ENCODE measurements at places on chromosomes 16 and 17. TPM values are rescaled to one million over a fixed set of nuclear protein-coding genes. Genes with fewer than 3 reads are reported as not detected.

Gene ABI3
- total RNA-seq: not detected

Gene KRTAP2-3
- 18.2 TPM for total RNA-seq

GRCh38 chr16:46629331-46630219, 8.4 kb upstream of the SHCBP1 start:
- H3K4me3 ChIP-seq: no peak overlapping the region
- no peak overlapping the region for H3K27ac ChIP-seq
- peaks cover 11% of the 10 kb centered on the region for H3K27me3 ChIP-seq

DNA sequence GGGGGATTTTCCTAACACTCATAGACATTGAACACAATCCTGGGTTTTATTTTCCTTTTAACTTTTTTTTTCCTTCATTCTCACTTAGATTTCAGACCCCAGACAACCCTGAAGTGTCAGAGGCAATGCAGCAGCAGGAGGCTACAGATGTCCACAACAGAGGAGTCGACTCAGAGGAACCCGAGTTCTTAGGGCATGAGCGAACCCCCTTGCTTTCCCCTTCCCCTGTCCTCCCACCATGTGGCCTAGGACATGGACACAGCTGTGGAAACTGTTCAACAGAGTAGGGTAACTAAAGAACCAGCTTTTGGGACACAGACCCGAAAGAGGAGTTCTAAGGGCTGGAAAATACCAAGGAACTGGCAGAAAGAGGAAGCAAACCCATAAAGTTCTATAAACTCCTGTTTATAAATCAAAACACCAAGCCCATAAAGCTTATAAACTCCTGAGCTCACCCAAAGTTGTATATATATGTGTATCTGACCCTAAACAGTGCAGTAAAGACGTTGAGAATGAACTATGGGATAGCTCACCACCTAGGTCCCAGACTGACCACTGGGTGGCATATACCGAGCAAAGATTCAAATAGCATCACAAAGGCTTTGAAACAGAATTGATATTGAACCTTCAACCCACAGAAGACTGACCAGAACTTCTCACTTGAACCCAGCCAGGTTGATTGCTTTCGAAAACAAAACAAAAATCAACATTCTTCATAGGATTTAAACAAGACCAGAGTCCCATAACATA, 33.9 kb downstream of the CMTM4 start:
- peak; percentile 18 for DNase-seq
- no peaks in the 10 kb centered on the region for H3K27me3 ChIP-seq
- H3K36me3 ChIP-seq: no peaks in the 10 kb centered on the region
- H3K27ac ChIP-seq: no peak overlapping the region

GRCh38 chr17:15944759-15945526, at the start of gene ADORA2B:
ADORA2B (plus strand) TSS chr17:15945130; CDS start chr17:15945249, 119 bp downstream.
- peaks cover 8% of the 10 kb centered on the region for H3K4me1 ChIP-seq
- H3K27me3 ChIP-seq: no peaks in the 10 kb centered on the region
- peaks cover 41% of the 10 kb centered on the region for H3K36me3 ChIP-seq
- H3K27ac ChIP-seq: peak within 1 kb of the TSS; percentile 71

Gene RAD51C
- total RNA-seq: 24.3 TPM

- peaks cover 31% of the 10 kb centered on the region for H3K36me3 ChIP-seq
- H3K4me1 ChIP-seq: peaks cover 31% of the 10 kb centered on the region
- DNase-seq: no peak
- H3K4me3 ChIP-seq: no peak overlapping the region
- no peak overlapping the region for H3K27ac ChIP-seq
Measured at GRCh38 chr17:18041776-18042175, 2.6 kb downstream of the GID4 start.

GRCh38 chr16:83903751-83904150, 4.8 kb downstream of the MLYCD start:
- DNase-seq: no peak
- peaks cover 7% of the 10 kb centered on the region for H3K4me1 ChIP-seq
- peaks cover 18% of the 10 kb centered on the region for H3K36me3 ChIP-seq
- no peak overlapping the region for H3K4me3 ChIP-seq
- no peaks in the 10 kb centered on the region for H3K27me3 ChIP-seq

DNA sequence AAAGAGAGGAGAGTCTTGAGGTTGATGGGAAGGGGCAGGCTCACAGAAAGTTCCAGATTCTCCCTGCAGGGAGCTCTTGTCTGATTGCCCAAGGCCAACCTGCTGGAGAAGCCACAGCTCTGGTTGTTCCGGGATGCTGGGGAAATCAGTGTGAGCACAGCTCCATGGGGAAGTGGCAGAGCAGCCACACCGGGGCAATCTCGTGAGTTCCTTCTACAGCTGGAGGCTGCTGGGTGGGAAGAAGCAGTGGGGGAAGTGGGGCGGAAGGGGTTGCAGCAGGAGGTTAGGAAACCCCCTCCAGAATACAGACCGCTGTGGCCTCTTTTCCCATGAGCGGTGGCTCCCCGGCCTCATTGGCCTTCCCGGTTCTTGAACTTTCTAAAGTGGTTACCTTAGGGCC, 34.0 kb downstream of the KIAA0513 start:
- H3K4me3 ChIP-seq: no peak overlapping the region
- no peaks in the 10 kb centered on the region for H3K36me3 ChIP-seq
- no peak overlapping the region for H3K27ac ChIP-seq
- no peaks in the 10 kb centered on the region for H3K27me3 ChIP-seq
- peaks cover 15% of the 10 kb centered on the region for H3K4me1 ChIP-seq

GRCh38 chr17:77829843-77830799, 128.4 kb upstream of the TNRC6C start:
- no peak overlapping the region for H3K4me3 ChIP-seq
- H3K27ac ChIP-seq: no peak overlapping the region
- H3K36me3 ChIP-seq: no peaks in the 10 kb centered on the region
- no peak for DNase-seq
- H3K4me1 ChIP-seq: peaks cover 40% of the 10 kb centered on the region

- peak overlapping the region; percentile 86 for H3K4me3 ChIP-seq
- H3K36me3 ChIP-seq: peaks cover 44% of the 10 kb centered on the region
- peaks cover 44% of the 10 kb centered on the region for H3K27me3 ChIP-seq
- H3K27ac ChIP-seq: no peak overlapping the region
- no peak for DNase-seq
Measured at GRCh38 chr17:44776628-44777393, 18.0 kb downstream of the ADAM11 start.

- peaks cover 28% of the 10 kb centered on the region for H3K27me3 ChIP-seq
- no peak for DNase-seq
- no peak overlapping the region for H3K27ac ChIP-seq
- H3K4me3 ChIP-seq: no peak overlapping the region
- no peaks in the 10 kb centered on the region for H3K36me3 ChIP-seq
Measured at GRCh38 chr16:73605309-73605708, 557.4 kb upstream of the ZFHX3 start.

GRCh38 chr16:3084491-3084890, 14.6 kb downstream of the ZSCAN10 start:
- H3K27ac ChIP-seq: no peak overlapping the region
- no peak for DNase-seq
- H3K27me3 ChIP-seq: peaks cover 52% of the 10 kb centered on the region
- H3K4me3 ChIP-seq: no peak overlapping the region

Gene CACNB1
- total RNA-seq: 44.1 TPM

Gene NPW
- total RNA-seq: 1.5 TPM

DNA sequence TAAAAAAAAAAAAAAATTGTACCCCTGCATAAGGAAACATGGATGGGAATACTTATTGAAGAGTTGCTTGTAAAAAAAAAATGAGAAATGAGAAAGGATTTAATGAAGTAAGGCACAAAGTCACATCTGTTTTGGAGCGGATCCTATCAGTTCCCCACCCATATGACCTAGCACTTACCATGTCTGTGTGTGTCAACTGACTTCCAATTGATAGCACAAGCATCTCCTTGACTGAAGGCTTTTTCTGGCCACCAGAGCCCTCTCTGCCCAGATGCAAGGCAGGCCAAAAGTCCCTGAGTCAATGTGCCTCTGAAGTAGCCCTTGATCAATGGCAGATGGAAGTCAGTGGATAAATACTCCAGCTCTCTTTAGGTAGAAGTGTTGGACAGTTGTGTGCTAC, 13.4 kb upstream of the NLK start:
- no peak overlapping the region for H3K27ac ChIP-seq
- no peak overlapping the region for H3K4me3 ChIP-seq
- H3K36me3 ChIP-seq: no peaks in the 10 kb centered on the region
- DNase-seq: no peak
- no peaks in the 10 kb centered on the region for H3K4me1 ChIP-seq

Gene CACNA1H
- 0.05 TPM for total RNA-seq

GRCh38 chr17:5522476-5522875, 36.1 kb downstream of the MIS12 start:
- H3K36me3 ChIP-seq: no peaks in the 10 kb centered on the region
- H3K27ac ChIP-seq: no peak overlapping the region
- DNase-seq: no peak
- no peak overlapping the region for H3K4me3 ChIP-seq
- H3K27me3 ChIP-seq: peaks cover 62% of the 10 kb centered on the region

- H3K4me1 ChIP-seq: no peaks in the 10 kb centered on the region
- H3K4me3 ChIP-seq: no peak within 1 kb of the TSS
- H3K27me3 ChIP-seq: peaks cover 67% of the 10 kb centered on the region
- DNase-seq: no peak
Measured at GRCh38 chr17:7444682-7445618, at the start of gene CHRNB1. CHRNB1 (plus strand) TSS chr17:7445061; CDS start chr17:7445128, 67 bp downstream.

DNA sequence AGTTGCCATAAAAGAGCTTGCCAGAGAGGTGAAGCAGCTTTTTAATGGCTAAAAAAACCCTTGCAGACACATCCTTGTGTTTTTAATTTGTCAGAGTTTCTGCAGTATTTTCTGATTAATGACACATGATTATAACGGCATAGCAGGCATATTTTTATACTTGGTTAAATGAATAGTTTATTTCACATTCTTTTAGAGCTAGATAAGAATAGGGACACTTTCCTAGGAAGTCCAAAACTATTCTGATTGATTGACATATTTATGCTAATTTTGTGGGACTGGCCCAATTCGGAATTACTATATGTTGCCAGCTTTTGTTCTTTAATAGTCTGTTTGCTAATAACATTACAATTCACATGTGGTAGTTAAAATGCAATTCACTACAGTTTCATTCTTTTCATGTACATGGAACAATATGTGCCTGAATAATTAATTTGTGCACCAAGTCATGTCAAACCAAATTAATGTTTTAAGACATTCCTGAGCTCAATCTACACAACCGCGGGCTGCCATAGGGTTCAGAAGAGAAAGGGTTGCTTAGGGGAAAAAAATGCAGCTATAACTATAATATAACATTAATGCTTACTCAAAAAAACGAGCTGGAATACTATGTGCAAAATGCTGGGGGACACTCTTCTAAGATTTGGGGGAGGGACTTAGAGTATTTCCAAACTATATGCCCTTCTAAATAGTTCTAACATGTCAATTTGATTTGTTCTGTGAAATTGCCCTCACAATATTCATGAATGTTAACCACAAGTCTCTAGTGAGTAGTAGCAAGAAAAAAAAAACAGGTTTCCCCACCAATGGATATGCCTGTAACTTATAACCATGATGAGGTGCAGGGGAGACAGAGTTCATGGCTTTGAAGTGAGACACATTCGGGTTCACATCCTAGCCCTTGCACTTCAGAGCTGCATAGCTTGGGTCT, 305.4 kb downstream of the CEP112 start:
- H3K27me3 ChIP-seq: peaks cover 16% of the 10 kb centered on the region
- no peaks in the 10 kb centered on the region for H3K36me3 ChIP-seq
- no peak for DNase-seq
- no peak overlapping the region for H3K27ac ChIP-seq
- H3K4me3 ChIP-seq: no peak overlapping the region

DNA sequence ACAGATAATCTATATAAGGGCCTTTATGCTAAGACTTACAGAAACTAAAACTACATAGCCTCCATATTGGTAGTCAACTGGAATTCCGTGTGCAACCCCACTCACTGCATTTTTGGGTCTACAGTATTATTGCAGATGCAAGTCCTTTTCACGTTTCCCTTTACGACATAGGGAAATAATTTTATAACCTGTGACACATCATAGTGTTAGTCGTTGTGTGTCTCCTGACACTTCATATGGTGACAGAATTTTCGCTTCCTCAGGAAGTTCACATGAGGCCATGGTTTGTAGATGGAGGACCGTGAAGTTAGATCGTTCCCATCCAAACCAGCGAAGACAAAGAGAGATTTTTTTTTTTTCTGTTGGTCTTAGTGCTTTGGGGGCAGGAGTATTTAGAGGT, 15.7 kb upstream of the MRC2 start:
- no peaks in the 10 kb centered on the region for H3K27me3 ChIP-seq
- H3K4me1 ChIP-seq: no peaks in the 10 kb centered on the region
- H3K27ac ChIP-seq: no peak overlapping the region

DNA sequence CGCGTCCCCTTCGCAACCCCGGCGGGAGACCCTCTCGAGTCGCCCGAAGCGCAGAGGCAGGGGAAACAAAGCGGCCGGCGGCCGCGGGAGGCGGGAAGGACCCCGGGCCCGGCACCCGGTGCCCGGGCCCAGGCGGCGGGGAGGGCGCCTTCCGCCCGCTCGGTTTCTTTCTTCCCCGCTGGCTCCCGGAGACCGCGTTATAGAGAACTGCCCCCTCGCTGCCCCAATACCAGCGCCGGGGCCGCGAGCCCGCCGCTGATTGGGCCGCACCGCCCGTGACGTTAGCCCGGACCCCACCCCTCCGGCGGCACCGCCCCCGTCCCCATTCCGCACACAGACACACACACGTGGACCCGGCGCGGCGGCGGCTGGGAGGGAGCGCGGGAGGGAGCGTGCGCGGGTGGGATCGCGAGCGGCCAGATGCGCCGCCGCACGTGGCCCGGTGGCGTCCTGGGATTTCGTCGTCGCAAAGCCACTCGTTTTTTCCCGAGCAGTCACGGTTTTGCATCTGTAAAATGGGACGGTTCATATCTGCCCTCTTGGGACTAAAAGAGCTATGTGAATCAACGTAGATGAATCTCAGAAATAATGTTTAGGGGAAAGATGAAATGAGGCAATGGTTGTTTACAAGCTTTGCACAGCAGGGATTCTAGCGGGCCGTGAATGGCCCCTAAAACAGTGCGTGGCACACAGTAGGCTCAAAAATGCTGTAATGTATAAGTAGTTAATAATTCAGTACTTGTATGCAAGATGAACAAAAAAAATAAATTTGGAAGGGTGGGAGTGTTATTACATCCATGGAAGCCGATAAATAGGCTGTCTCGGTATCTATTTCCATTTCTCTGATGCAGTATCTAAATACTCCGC, at the start of gene EPOP:
Gene EPOP (minus strand): TSS at position 209 of the 867 bp plus-strand sequence. CDS start 462 bp downstream, outside the sequence.
- H3K4me3 ChIP-seq: peak within 1 kb of the TSS; percentile 66
- H3K27me3 ChIP-seq: peaks cover 72% of the 10 kb centered on the region
- DNase-seq: peak; percentile 100

DNA sequence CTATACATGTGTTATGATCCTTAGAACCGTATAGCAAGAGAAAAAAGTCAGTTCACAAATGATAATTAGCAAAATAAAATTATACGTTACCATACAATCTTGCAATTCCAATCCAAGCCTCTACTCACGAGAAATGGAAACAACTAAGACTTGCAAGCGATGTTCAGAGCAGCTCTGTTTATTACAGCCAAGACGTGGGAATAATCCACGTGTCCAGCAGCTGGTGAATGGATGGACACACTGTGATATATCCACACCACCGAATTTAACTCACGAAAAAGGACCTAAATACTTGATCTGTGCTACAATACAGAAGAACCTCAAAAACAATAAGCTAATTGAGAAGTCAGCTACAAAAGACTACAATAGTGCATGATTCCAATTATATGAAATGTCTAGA, 88.1 kb downstream of the ADCY9 start:
- no peak for DNase-seq
- H3K4me1 ChIP-seq: no peaks in the 10 kb centered on the region
- no peaks in the 10 kb centered on the region for H3K36me3 ChIP-seq
- H3K27ac ChIP-seq: no peak overlapping the region
